Occipital lobe (tissue), 3 donors: ENCODE measurements at places on chromosomes 3 and 15. TPM values are rescaled to one million over a fixed set of nuclear protein-coding genes. Genes with fewer than 3 reads are reported as not detected.

DNA sequence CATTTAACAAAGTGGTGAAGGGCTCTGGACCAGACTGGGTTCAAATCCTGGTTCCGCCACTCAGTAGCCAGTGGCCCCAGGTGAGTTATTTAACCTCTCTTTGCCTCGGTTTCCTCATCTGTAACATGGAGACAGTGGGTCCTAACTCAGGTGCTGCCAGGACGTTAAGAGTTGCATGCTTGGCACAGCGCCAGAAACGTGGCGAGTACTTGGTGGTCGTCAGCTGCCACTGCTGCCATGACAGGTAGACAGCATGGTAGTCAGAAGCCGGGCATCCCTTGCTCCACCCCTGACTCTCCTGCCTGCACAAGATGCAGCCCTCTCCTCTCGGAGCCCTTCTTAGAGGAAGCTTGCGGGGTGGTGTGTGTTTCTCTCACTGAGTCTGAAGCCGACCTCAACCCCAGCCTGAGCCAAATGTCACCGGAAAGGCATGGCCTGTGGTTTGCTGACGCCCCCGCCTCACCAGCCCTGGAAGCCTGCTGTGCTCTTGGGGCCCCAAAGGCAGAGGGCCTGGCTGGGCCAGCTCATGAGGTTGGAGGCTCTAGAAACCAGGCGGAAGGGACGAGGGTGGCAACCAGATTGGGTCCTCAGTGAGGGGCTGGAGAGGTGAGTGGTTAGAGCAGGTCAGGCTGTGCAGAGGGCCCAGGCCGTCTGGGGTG lies 160.8 kb upstream of the TLE3 start:
- DNase-seq, result no peak

The ITGA11 gene
- 0.62 TPM for total RNA-seq

GRCh38 chr3:177693616-177694264 lies 496.5 kb upstream of the TBL1XR1 start:
- DNase-seq, result no peak

DNA sequence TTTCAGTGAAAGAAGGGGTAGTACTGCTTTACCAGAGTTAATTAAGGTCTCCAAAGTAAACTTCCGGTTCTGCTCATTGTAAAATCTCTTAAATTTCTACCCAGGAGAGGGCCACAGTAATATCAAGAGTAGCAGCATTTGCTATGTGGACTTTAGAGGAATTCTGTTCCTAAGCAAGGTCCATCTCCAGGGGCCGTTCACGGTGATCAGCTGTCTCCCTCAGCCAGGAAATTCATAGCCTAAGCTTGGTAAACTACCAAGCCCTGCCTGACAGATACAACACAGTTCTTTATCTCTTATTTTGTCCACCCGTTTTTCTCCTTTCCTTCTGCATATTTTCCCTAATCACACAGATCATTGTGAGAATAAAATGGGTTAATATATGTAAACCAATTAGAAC lies 2.3 kb downstream of the DUT start:
- no peak for DNase-seq
